Naive thymus-derived CD4-positive, alpha-beta T cell (primary cell): ENCODE measurements at places on chromosomes 2 and 18. TPM values are rescaled to one million over a fixed set of nuclear protein-coding genes. Genes with fewer than 3 reads are reported as not detected.

DNA sequence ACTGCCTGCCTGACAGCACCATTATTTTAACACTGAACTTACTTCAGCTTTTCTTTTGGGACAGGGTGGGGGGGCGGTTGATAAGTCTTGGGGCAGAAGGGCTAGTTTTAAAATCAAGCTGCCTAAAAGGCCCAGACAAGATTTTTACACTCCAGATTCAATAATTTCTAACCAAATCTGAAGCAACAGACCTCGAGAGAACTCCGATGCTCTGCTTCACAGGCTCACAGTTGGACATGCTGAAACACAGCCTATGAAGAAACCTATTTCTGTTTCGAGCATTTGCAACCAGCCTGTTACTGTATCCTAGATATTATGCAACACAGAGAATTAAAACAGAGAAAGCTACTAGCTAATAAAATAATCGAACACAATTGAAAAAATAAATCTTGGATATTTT, 1.3 kb upstream of the MYT1L start:
- no peak overlapping the region for H3K27ac ChIP-seq
- DNase-seq: no peak
- H3K4me1 ChIP-seq: no peaks in the 10 kb centered on the region
- no peaks in the 10 kb centered on the region for H3K27me3 ChIP-seq

DNA sequence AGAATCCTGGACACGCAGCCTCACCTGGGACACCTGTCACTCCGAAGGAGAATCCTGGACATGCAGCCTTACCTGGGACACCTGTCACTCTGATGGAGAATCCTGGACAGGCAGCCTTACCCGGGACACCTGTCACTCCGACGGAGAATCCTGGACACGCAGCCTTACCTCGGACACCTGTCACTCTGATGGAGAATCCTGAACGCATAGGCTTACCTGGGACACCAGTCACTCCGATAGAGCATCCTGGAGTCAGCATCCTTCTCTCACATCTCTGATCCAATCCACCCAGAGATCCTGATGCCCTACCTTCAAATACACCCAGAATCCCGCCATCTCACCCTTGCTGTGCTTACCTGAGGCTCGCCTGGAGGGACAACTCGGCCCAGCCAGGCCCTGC, 154.9 kb downstream of the NDUFA10 start:
- H3K27ac ChIP-seq: no peak overlapping the region
- no peaks in the 10 kb centered on the region for H3K27me3 ChIP-seq
- H3K4me3 ChIP-seq: no peak overlapping the region
- no peaks in the 10 kb centered on the region for H3K4me1 ChIP-seq
- DNase-seq: no peak

- no peaks in the 10 kb centered on the region for H3K36me3 ChIP-seq
- H3K4me1 ChIP-seq: no peaks in the 10 kb centered on the region
- no peak overlapping the region for H3K4me3 ChIP-seq
- peak; percentile 39 for DNase-seq
Measured at GRCh38 chr2:239934571-239935171, 90.5 kb downstream of the NDUFA10 start.

DNA sequence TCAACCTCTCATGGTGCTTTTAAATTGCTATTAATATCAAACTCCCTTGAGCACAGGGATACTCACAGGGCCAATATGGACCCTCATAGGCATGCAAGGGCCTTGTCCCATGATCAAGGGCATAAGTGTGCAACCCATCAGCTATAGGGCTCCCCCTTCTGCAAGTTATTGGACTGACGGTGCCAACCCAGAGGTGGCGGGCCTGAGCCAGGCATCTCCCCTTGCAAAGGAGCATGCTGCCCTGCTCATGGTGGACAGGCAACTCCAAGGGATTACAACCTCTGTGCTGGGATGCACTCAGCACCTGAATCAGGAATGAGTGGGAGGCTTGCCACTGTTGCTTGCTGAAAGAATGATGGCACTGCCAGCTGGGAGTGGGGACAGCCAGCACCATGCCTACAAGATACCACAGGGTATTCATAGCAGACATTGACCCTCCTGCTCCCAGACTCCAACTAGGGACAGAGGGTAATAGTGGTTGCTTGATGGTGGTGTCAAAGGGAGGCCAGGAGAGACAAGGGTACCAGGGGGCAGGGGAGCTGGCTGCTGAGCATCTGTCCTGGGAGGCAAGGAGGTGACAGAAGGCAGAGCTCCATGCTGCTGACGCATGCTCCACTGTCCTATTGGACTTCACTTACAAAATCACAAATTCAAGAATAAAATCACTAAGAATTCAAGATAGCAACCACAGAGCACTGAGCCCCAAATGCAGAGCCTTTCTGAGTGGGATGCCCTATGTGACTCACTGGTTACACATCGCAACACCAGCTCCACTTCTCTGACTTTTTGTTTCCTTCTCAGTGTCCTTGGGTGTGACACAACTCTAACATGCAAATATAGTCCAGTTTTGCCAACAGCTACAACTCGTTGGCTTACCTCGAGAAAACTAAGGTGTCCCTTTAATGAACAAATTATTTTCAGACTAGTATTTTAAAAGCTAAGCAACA, 157.1 kb upstream of the CCDC150 start:
- H3K4me1 ChIP-seq: no peaks in the 10 kb centered on the region
- no peak overlapping the region for H3K4me3 ChIP-seq
- no peak for DNase-seq
- H3K36me3 ChIP-seq: no peaks in the 10 kb centered on the region
- no peak overlapping the region for H3K27ac ChIP-seq

- no peaks in the 10 kb centered on the region for H3K4me1 ChIP-seq
- H3K36me3 ChIP-seq: no peaks in the 10 kb centered on the region
- no peak overlapping the region for H3K4me3 ChIP-seq
- DNase-seq: no peak
- H3K27ac ChIP-seq: no peak overlapping the region
Measured at GRCh38 chr2:56464613-56465012, 280.8 kb downstream of the CCDC85A start.

GRCh38 chr18:59202258-59202820, 17.6 kb upstream of the GRP start:
- H3K4me1 ChIP-seq: no peaks in the 10 kb centered on the region
- no peak overlapping the region for H3K4me3 ChIP-seq
- no peak overlapping the region for H3K27ac ChIP-seq
- H3K36me3 ChIP-seq: no peaks in the 10 kb centered on the region
- no peaks in the 10 kb centered on the region for H3K27me3 ChIP-seq

- no peak for DNase-seq
- H3K4me3 ChIP-seq: no peak overlapping the region
- H3K36me3 ChIP-seq: no peaks in the 10 kb centered on the region
- no peaks in the 10 kb centered on the region for H3K27me3 ChIP-seq
- peaks cover 83% of the 10 kb centered on the region for H3K4me1 ChIP-seq
Measured at GRCh38 chr2:69584127-69584889, 59.2 kb downstream of the AAK1 start.

DNA sequence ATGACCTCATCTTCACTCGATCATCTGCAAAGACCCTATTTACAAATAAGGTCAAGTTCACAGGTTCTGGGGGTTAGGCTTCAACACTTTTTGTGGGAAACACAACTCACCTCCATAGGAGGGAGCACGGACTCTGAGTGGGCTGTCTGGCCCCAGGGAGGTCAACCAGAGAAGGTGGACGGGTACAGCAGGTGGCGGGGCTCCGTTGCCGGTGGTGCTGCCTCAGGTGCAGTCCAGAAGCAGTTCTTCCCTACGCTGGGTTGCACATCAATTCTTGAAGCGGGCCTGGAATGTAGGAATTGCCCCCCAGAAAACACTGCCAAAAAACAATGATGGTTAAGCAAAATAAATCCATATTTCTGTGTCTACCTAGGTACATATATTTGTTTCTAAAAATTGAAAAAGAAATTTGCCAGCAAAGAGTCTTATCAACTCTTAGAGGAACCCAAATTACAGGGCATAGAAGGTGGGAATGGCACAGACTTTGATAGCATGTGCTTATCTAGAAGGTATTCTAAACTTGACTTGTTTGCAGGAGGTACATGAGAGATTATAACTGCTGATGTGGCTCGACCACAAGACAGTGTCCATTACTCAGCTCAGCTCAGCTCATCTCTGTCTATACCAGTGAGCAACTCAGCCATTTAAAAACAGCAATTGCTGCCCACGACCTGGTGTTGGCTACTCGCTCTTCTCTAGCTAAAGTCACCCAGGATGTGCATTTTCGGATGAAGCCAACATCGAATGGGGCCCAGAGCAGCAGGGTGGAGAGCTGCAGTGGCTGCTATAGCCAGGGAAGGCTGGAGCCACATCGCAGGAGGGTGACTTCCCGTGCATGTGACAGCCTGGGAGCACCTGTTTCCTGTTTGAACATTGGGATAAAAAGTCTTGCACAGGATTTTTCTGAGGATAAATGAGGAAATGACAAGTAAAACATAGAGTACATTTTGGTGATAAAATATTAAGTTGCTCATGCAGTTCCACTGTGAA, 128.7 kb downstream of the RNF144A start:
- H3K4me3 ChIP-seq: no peak overlapping the region
- H3K36me3 ChIP-seq: peaks cover 31% of the 10 kb centered on the region
- no peak overlapping the region for H3K27ac ChIP-seq
- no peak for DNase-seq

DNA sequence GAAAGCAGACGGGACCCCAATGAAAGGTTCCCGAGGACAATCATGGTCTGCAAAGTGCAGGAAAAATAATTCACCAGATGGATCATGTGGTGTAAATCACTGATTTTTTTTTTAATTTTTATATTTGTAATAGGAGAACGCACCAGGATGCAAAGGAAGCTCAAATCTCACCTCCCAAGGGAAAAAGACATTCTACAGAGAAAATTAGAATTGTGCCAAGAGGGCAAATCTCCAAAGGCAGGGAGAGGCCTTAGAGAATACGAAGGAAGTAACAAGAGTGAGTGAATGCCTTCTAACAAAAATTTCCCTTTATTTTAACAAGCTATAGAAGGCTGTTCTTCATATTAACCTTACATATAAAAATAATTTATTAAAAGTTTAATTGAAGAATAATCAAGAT, 90.9 kb downstream of the ANKRD44 start:
- DNase-seq: no peak
- no peaks in the 10 kb centered on the region for H3K36me3 ChIP-seq
- peaks cover 70% of the 10 kb centered on the region for H3K4me1 ChIP-seq
- H3K4me3 ChIP-seq: no peak overlapping the region
- H3K27ac ChIP-seq: peak overlapping the region; percentile 47
- no peaks in the 10 kb centered on the region for H3K27me3 ChIP-seq

GRCh38 chr2:16179701-16180416, 239.5 kb downstream of the MYCN start:
- H3K27ac ChIP-seq: no peak overlapping the region
- no peaks in the 10 kb centered on the region for H3K4me1 ChIP-seq
- no peak overlapping the region for H3K4me3 ChIP-seq
- H3K27me3 ChIP-seq: no peaks in the 10 kb centered on the region
- DNase-seq: no peak
- no peaks in the 10 kb centered on the region for H3K36me3 ChIP-seq

DNA sequence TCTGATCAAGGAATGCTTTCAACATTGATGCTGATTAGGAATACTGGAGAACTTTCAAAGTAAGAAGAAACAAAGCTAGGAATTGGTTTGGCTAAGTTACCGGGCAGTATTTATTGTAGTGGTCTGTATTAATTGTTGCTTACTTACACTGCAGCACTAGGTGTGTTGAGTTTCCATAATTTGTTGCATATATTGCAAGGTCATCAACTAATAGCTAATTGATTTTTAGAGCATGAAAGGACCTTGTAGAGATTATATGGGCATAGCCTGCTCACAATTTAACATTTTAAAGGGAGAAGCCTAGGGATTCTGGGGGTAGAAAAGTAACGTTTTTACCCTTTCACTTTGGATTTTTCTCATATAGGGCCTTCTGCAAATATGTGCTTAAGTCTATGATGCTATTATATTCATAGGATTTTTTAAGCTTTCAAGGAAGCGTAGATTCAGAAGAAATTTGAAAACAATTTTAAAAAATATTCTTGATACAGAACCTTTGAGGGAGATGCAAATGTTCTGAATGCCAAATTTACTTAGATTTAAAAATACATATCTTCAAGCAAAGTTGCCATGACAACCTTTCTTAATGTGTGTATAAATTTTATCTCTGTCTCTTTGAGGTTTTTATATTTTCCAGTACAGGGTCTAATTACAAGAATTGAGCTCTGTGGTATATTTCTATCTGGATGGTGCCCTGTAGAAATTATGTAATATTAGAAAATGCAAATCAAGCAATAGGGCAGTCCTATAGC, 17.3 kb upstream of the ABI2 start:
- no peak for DNase-seq
- H3K27ac ChIP-seq: no peak overlapping the region
- no peak overlapping the region for H3K4me3 ChIP-seq

DNA sequence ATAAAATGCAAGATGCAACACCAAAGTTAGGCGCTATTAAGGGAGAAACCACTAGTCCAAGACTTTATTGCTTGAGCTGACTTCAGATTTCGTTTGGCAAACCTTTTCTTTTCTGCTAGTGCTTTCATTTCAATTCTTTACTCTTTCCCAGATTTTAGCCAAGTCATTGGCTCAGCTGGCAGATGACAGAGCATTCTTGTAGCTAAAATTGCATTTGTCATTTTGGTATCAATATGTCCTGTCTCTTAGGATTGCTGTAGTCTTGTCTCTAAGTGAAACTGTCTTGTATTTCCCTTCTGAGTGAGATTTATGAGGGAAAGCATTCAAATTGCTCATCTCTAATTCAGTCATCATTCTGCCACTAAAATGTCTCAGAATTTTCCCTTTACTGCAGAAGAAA, 335.1 kb downstream of the METTL4 start:
- H3K27ac ChIP-seq: no peak overlapping the region
- no peaks in the 10 kb centered on the region for H3K4me1 ChIP-seq
- no peaks in the 10 kb centered on the region for H3K36me3 ChIP-seq
- no peak for DNase-seq

GRCh38 chr18:38796762-38797161, 1231.2 kb upstream of the CELF4 start:
- no peak for DNase-seq
- no peaks in the 10 kb centered on the region for H3K27me3 ChIP-seq
- H3K4me3 ChIP-seq: no peak overlapping the region
- H3K27ac ChIP-seq: no peak overlapping the region
- no peaks in the 10 kb centered on the region for H3K36me3 ChIP-seq

Gene EMILIN1
- polyA plus RNA-seq: 1.1 TPM

Gene HTR2B
- polyA plus RNA-seq: 0.09 TPM

Gene RAB17
- polyA plus RNA-seq: not detected

Gene LYG1
- polyA plus RNA-seq: 0.56 TPM

Gene TUBA3E
- polyA plus RNA-seq: not detected

Gene C2orf80
- polyA plus RNA-seq: not detected

Gene SCN1A
- polyA plus RNA-seq: not detected

Gene GKN1
- not detected for polyA plus RNA-seq

Gene XDH
- polyA plus RNA-seq: not detected
